ENCODE measurements at places on chromosomes 6 and 20.
A peak's percentile ranks its signal among the peaks of the same experiment; 100 is the strongest.

GRCh38 chr6:53547166-53547810 is 2.4 kb upstream of the GCLC start:
- DNase-seq, result no peak

DNA sequence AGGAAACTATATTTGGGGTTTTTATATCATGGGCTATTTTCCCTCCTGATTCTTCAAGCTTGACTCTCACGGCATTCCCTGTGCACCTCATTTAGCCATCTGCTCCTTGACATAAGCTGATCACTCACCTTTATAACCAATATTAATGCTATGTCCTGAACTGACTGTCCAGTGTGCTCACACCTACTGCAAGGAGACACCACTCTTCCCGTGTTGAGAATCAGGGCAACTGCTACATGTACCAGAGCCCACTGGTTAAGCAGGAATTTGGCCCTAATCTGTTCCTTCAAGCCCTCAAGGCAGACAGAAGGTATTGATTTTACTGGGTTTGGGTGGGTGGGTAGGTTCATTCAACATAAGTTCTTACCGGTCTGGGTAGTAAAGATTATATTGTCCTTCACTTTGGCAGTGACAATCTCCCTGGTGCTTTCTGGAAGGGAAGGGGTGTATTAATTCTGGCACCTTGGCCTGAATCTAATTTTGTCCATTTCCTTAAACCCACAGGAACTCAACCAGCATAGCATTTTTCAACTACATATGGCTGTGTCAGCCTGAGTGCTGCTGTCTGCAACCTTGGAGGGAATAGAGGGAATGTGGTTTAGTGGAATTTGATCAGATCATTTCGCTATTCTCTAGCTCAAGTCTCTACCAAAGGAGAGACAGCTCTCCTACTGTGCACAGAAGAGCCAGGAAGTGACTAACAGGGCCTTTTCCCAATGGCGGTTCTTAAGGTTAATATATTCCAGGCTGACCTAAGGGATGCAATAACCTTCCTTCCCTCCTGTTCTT is 293.2 kb downstream of the BTBD9 start:
- no peak for DNase-seq

GRCh38 chr6:14178083-14178445 is 60.5 kb downstream of the CD83 start:
- no peak for DNase-seq

GRCh38 chr6:159441704-159441981 is 251.4 kb downstream of the SOD2 start:
- no peak for DNase-seq

GRCh38 chr20:14445310-14445709 is 107.9 kb upstream of the FLRT3 start:
- DNase-seq, result no peak

DNA sequence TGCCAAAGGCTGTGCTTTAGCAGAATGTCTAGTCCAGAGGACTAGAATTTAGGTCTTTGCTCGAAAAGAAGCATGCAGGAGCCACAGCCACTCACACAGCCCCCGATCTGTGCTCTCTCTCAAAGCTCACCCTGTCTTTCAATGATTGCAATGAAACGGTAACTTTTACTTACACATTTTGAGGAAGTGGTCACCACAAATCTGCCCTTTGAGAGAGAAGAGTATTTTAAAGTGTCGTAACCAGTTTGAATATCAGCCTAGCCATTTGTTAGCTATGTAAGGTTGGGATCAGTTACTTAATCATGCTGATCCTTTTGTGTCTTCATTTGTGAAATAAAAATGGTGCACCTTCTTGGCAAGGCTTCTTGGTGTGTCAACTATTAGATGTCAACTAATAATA is 209.0 kb downstream of the TFAP2A start:
- DNase-seq, result no peak

GRCh38 chr6:154954347-154954746 is 40.8 kb upstream of the TIAM2 start:
- DNase-seq, result no peak

DNA sequence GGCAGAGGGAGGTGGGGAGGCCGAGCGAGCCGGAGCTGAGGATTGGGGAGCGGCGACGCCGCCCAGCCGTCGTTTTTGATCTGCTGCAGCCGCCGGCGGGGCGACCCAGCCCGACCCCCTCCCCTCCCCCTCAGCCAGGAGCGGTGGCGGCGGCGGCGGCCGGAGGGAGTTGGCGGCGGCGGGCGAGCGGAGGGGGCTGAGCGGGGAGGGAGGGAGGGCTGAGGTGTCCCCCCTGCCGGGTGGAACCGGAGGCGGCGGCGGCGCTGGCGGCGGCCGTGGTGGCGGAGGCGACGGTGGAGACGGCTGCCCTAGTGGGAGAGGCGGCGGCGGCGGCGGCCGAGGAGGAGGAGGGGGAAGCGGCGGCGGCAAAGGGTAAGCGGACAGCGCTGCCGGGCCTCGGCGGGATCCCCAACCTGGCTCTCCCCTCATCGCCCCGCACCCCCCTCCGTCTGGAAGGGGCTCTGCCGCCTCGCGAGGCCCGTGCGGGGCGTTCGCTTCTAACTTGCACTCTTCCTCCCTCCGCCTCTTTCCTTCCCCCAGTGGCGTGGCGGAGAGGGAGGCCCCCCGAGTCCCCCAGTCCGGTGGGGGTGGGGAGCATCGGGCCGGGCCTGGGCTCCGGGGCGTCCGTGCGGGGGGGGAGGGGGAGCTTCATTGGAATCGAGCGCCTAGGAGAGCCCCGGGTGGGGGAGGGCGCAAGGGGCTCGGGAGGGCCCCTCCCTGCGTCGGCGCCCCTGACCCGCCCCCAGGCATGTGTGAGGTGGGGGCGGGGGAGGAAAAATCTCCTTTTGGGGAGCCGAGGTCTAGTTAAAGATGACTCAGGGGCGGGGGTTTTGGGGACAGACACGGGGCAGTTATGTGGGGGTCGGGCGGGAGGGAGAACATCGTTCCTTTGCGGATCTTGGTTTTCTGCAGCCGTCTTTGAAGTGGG is at the start of gene TAB2:
TSS of gene TAB2 (plus strand) at position 69 of the 928 bp plus-strand sequence. CDS start 52,286 bp downstream, outside the sequence.
- DNase-seq, result peak; percentile 36

DNA sequence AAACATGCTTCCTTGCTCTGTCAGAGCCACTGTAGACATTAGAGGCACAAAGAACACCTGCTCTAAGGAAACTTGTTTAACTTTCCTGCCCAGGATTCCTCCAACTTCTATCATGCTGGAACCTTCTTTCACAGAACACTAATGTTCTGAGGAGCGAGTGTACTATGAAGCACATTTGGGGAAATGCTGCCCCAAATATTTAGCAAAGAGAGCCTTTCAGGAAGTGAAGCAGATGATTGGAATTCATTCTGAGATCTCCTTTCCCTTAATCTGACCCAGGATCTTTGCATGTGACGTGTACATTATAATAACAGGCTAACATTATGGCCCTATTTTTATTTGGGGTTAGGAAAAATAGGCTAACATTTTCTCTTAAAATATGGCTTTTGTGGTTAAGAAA is 21.0 kb upstream of the FYN start:
- no peak for DNase-seq

- no peak for DNase-seq
These were observed 159.4 kb upstream of the CITED2 start for GRCh38 chr6:139533573-139534471.

DNA sequence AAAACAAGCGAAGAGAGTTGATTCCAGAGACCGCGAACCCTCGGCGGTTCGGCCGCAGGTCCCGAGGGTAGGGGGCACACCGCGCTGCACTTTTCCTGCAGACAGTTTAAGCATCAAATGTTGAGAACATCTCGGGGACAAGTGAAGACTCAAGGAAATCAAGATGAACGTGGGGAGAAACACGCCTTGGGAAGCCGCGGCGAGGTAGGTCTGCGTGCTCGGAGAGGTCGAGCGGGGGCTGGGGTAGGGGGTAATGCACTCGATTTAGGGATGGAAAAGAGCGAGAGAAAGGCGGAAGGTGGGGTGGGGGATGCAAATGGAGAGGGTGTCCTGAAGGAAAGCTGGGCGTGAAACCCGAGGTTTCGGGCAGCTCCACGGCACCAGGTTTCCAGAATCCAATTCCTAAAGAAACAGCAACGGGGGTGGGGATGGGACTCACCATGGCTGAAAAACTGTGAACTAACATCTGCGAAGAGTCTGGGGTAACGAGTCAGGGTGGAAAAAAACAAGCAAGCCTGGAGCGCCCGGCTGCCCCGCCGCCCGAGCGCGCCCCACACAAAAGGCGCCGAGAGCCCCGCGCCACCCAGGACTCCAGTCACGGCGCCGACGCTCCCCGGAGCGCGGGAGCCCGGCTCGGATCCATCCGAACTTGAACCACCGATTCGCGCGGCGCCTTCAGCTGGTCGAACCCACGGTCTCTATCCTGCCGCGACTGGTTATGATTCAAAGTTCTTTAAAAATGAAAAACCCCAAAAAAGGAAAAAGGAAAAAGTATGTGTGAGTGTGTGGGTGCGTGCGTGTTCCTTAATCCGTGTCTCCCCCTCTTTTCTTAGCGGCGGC is 3.5 kb downstream of the TFAP2A start:
- no peak for DNase-seq

DNA sequence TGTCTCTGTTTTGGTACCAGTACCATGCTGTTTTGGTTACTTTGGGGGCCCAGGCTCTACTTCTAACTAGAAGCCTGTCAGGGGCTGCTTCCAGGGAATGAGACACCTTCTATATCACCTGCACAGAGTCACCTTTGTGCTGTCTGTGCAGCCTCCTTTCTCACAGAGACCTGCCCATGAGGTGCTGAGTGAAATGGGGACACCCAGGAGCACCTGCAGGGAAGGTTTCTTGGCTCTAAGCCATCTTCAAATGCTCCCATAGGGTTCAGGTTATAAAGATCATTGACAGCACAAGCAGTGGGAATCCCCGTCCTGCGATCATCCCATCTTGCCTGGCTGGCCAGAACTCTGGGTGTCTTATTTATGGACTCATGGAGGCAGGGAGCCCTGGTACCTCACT is 19.1 kb downstream of the GABRR2 start:
- DNase-seq, result no peak

DNA sequence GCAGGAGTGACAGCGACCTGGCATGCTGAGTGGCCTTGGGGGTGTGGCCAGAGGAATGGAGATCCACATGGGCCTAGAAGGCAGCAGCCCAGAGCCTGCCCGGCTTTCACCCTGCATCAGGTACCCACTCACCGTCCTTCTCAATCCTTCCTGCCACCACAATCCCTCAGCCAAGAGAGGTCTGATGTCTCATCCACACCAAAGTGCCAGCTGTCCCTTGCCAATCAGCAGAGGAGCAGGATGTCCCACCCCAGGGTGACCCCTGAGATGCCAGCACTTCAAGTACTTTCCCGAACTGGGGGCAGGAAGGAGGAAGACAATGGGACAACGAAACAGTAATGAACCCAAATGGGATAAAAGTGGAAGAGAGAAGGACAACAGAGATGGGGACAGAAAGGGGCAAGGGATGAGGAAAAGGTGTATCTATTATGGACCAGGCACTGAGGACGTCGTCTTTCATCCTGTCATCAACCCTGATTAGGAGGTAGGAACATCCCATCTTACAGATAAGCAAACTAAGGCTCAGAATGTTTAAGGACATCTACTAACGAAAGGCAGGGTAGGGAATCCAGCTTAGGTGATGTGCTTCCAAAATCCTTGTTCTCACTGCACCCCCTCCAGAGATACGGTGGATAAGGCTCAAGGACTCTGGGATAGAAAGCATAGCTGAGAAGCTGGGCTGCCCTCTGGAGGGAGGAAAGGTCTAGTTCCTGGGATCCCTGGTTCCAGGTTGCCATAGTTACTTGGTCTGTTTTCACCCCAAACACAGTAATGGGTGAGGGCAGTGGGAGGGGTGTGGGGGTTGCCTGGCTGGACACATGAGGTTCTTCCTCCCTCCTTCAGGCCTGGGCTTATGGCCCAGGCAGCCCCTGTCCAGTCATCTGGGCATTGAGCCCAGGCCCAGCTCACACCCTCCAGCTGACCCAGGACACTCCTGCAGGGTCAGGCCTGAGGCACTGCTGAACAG is 4.5 kb upstream of the TNXB start:
- no peak for DNase-seq

DNA sequence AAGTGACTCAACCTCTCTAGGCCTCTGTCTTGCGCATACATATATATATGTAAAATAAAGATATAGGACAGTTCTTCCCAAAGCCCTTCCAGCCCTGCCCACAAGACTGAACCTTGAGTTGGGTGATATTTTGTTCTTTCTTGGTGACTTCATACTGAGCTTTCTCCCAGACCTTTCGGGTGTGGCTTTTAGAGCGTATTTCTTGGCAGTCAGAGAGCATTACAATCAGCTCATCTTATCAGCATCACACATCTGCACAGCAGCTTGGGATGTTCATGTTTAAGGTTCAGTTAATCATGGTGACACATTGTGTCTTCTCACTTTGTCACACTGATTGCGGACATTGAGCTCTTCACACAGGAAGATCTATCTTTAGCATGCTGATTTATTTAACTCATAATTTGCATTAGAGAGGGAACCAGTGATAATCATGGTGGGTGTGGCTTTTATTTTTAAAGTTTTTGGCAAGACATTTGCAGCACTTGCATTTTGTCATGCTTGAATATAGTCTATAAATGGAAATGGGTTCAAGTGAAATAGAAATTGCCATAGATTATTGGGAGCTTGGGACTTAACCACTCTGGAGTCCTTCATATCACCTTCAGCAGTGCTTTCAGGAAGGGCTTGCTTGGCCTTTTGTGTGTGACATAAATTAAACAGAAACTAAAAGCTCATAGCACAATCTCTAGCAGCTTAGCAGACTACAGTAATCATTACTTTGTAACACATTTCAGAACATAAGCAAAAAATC is 8.3 kb downstream of the KIF3B start:
- DNase-seq, result no peak

DNA sequence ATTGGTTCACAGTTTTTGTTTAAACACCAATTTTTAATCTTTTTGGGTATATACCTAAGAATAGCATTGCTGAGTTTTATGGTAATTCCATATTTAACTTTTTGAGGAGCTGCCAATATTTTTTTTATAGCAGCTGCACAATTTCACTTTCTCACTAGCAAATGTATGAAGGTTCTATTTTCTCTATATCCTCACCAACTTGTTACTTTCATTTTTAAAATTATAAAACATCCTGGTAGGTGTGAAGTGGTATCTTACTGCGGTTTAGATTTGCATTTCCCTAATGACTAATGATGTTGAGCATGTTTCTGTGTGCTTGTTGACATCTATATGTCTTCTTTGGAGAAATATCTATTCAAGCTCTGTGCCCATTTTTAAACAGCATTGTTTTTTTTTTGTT is 452.1 kb downstream of the GRIK2 start:
- no peak for DNase-seq

- DNase-seq, result peak; percentile 64
These were observed 182.7 kb upstream of the SALL4 start for GRCh38 chr20:51985013-51985415.

DNA sequence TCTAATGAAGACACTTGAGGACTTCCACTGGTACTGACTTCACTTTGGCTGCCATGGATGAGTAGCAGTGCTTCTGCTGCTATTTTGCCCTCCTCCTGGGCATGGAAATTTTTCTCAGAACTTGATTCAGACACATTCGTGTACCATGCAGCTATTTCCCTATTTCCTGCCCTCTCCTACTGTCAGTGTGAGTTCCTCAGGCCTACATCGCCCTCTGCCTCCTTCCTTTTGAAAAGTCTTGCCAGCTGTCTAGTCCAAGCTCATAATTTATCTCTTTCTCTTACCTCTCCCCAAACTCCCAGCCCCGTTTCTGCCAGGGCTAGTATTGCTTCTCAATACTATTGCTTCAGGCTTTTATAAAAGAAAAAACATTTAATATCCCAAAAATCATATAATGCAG is 470.2 kb downstream of the ADGRB3 start:
- DNase-seq, result no peak

GRCh38 chr6:157688960-157689599 is 134.0 kb upstream of the SNX9 start:
- DNase-seq, result no peak
